Activated T-helper 2 cell treated with anti-CD3 and anti-CD28 coated beads, Interferon-gamma antibody, Interleukin-2, Interleukin-4, amounts not matched to agents 10 μg/mL and 5 μg/mL and 100 μg/mL, durations not matched to agents 14 hours and 24 hours and 36 hours (primary cell): ENCODE measurements at places on chromosomes 7 and 10.
A peak's percentile ranks its signal among the peaks of the same experiment; 100 is the strongest.

GRCh38 chr10:13885238-13885990 lies 298.6 kb downstream of the PRPF18 start:
- no peak for DNase-seq

DNA sequence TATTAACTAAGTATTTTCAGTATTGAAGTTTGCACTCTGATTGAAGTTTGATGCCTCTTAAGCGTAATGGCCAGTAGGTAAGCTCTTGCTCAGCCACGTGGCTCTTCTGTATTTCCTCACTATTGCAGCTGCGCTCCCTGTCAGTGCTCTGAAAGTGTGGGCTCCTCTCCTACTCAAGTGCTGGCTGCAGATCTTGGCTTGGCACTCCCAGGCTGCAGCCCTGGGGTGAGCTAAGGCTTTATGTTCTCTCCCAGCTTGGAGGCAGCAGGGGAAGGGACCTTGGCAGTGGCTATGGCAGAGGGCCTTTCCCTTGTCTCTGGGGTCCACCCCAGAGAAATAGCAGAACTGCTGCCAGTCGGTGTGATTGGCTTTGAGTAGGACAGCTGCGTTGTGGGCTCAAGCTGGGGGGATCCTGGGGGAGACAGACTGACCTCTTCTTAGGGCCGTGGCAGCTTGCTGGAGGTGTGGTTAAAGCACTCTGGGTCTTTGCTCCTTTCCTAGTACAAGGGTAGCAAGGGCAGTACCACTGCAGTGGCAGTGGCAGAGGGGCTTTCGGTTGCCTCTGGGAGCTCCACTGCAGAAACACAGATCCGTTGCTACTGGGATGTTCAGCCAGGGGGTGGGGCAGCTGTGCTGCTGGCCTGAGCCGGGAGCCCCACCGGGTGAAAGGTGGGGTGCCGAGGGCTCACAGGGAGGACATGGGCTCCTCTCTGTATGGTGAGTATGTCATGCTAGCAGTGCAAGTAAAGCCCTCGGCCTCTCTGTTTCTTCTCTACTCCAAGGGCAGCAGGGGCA lies 100.5 kb downstream of the GLCCI1 start:
- no peak for DNase-seq

DNA sequence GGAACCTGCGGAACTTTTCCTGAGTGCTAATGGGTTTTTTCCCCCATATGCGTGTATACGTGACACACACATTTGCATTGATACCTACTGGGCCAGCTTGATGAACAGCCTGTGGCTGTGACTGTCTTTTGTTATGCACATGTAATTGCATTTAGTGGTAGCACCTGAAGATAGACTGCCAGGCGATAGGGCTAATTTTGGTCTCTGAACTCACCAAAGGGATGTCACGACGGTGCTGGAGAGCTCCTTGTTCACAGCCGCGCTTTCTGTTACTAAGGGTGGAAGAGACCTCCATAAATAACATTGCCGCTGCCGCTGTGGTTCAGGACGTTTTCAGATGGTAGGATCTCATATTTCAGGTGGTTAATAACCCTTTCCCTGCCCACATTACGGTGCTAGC lies 133.2 kb downstream of the CAMK1D start:
- no peak for DNase-seq

- DNase-seq, result no peak
Observed at GRCh38 chr7:141945356-141945755, 1.4 kb downstream of the CLEC5A start.

- DNase-seq, result no peak
Observed at GRCh38 chr7:47669178-47669891, 87.4 kb upstream of the TNS3 start.

- DNase-seq, result peak; percentile 37
Observed at GRCh38 chr7:140656548-140657515, 15.9 kb upstream of the ADCK2 start.

GRCh38 chr10:23522345-23522744 lies 83.5 kb downstream of the OTUD1 start:
- DNase-seq, result no peak

GRCh38 chr10:12635127-12635541 lies 285.8 kb downstream of the CAMK1D start:
- DNase-seq, result peak; percentile 25

DNA sequence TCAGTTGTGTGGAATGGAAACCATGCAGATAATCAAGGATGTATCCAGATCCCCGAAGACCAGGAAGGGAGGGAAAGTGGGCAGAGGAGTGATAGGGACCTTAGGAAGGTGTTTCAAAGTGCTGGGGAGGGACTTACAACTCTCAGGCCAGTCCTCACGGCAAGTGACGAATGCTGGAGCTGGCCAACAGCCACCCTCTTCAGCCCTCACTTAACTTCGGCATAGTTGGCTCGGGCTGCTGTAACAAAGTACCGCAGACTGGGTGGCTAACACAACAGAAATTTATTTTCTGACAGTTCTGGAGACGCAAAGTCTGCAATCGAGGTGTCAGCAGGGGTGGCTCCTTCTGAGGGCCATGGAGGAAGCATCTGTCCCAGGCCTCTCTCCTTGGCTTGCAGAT lies 265.9 kb upstream of the YAE1 start:
- DNase-seq, result no peak

DNA sequence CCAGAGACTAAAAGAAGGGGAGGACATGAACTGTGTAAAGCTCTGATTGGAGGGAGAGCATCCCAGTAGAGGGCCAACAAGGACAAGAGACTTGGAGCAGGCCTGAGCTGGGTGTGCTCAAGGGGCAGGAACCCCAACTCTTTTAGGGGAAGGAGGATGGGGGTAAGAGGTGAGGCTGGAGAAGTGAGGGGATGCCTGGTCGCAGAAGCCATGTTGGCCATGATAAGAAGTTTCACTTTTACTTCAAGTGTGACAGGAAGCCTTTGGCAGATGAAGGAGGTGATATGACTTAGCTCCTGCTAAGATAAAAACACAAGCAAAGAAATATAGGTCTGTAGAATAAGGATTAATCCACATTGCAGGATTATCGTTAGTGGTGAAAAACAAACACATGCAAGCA lies 208.3 kb downstream of the JAZF1 start:
- peak; percentile 15 for DNase-seq

DNA sequence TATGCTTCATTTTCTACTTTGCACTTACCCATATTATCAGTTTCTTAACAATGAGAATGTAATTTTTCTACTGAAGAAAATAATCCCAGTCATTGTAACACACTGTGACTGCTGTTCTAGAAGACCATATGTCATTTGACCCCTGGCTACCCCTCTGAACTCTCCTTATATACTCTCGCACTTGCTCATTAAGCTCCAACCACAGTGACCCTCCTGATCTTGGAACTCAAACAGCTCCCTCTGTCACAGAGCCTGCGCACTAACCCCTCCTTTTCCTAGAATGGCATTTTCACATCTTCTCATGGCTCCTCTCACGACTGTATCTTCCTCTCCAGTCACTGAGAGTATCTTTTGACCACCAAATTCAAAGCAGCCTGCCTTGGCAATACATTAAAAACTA lies 169.7 kb downstream of the CACNA2D1 start:
- no peak for DNase-seq

DNA sequence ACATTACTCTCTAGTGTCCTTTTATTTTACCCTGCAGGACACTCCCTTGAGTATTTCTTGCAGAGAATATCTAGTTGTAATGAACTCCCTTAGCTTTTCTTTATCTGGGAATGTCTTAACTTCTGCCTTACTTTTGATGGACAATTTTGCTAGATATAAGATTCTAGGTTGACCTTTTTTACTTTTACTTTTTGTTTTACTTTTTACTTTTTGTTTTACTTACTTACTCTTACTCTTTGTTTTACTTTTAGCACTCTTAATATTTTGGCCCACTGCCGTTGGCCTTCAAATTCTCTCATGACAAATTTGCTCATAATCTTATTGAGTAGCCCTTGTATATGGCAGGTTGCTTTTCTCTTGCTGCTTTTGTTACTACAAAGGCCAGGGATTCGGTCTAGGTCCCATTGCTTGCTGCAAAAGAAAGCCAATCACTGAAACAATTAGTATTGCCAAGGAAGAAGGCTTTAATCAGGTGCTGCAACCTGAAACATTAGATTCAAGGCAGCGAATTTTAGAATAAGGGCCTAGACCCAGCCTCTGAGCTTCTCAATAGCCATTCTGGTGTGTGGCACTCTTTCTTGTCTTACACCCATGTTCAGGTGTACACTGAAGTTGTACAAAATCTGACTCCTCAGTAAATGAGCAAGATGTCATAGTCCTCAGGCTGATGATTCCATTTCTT lies 137.0 kb downstream of the TES start:
- no peak for DNase-seq

- DNase-seq, result no peak
Observed at GRCh38 chr7:27394871-27395270, 152.3 kb downstream of the EVX1 start.

DNA sequence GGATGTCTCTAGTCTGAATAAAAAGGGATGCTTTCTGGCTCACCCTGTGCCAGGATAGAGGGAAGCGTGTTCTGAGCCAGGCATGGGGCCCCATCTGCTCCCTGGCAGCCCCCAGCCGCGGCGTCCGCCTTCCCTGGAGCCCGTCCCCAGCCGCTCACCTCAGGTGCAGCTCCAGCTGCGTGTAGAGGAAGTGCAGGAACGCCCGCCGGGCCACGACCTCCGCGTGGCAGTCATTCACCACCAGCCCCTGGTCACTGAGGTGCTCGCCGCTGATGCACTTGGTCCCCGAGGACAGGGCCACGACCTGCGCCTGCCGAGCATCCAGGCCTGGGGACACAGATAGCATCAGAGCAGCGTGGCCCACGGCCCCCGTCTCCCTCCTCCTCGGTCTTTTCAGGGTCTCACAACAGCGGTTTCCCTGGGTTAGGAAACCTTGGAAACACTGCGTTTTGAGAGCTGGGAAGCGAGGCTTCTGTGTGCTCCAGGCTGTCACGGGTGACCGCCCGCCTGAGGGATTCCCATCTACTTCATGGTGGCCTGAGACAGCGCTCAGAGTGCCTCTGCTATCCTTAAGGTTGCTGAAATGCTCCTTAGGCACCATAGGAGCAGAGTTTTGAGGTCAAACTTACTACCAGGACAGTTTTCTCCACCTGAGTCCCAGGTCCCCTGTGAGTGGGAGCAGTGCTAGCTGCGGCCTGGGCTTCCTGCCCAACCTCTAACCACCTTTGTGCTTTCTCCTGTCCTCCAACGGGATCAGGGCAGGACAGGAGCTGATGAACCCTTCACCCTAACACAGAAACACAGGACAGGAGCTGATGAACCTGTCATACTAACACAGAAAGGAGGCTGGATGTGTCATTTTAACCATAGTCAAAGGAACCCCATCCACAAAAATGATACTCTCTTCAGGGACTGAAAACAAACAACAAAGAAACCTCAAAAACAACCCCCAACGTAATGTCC lies 186.1 kb downstream of the WDR37 start:
- DNase-seq, result no peak

- no peak for DNase-seq
Observed at GRCh38 chr7:1521456-1521855, 9.0 kb upstream of the MAFK start.

GRCh38 chr7:38831259-38831996 lies 77.6 kb downstream of the VPS41 start:
- no peak for DNase-seq

DNA sequence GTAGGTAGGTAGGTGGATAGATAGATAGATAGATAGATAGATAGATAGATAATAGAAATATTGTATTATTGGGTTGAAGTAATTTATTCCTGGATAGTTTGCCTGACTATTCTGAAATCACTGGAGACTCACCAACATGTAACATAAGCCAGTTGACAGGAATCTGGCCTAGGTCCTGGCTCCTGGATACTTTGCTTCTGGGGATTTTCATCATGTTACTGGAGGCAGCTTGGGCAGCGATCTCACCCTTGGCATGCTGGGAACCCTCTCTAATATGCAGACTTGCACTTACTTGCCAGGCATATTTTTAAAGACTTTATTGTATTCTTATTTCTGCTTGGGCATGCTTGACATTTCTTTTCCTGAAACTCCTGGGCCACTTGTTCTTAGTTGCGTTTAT lies 709.1 kb upstream of the FZD8 start:
- DNase-seq, result no peak

GRCh38 chr10:29714096-29714874 lies 79.5 kb upstream of the SVIL start:
- DNase-seq, result no peak

DNA sequence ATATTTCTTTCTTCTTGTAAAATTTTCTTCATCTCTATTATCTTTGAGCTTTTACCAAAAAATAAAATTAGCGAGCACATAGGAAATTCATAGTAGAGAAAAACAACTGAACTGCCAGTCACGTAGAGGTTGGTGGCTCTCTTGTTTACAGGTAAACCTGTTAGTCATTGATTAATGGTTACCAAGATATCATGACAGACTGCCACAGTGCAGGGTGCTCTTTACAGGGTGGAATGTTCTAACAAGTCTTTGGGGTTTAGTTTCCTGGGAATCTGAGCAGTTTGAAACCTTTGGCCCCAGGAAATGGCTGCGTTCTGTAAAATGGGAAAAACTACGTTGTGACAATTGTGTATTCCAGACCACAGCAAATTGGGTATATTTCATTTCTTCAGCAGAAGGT lies 407.3 kb upstream of the ADARB2 start:
- DNase-seq, result no peak

- DNase-seq, result no peak
Observed at GRCh38 chr10:86658261-86658741, 4.0 kb downstream of the OPN4 start.

GRCh38 chr7:127927348-127927696 lies 103.9 kb downstream of the LRRC4 start:
- DNase-seq, result no peak

DNA sequence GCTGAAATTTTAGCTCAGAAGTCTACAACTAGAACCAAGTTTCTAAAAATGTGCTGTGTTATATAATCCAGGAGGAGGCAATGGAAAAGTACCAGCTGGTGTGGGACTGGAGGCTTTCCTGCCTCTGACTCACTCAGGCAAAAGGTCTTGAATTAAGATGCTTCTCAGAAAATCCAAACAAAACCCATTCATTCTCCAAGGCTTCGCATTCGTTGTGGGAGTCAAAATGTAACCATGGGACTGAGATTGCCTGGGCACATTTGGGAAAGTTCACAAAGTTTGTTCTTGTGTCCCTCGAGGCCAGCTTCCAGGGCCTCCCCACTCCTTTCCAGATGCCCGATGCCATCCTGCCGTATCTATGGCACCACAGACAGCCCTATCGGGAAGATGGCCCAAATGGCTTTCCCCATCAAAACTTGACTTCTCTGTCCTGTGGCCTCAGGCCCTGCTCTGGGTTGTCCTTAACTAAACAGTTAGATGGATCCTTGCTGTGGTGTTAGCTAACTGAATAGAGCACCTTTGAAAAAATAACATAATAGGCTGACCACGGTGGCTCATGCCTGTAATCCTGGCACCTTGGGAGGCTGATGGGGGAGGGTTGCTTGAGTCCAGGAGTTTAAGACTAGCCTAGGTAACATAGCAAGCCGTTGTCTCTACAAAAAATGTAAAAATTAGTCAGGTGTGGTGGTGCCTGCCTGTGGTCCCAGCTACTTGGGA lies 180.5 kb downstream of the PFKFB3 start:
- DNase-seq, result no peak
